ENCODE measurements at places on chromosomes 4 and X.

- DNase-seq, result no peak
Measured at GRCh38 chr4:37762991-37763368, 63.5 kb upstream of the PGM2 start.

GRCh38 chrX:49184294-49185281, 1.6 kb downstream of the PRICKLE3 start:
- no peak for DNase-seq

DNA sequence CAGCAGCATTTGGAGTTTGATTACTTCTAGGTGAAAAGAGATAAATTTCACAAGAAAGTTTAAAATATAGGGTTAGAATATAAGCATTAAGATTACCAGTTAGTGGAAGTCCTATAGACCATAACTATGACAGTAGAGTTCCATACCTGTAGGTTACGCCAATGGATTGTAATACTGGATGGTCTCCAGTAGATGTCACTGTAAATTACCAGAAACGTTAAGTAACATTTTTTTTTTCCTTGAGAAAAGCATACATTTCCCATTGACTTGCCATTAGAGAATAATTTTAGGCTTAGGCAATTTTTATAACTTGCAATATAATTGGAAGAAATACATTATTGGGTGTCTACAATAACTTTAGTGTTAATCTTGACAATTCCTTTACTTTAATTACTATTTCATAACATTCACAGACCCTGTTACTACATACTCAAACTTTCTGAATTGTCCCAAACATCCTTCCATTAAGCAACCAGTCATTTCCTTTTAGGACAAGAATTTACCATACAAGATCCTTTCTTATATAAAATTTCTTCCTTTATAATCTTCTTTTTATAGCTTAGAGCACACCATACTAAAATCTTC, 304.1 kb upstream of the TECRL start:
- no peak for DNase-seq

GRCh38 chrX:52422884-52423283, 54.1 kb downstream of the XAGE2 start:
- no peak for DNase-seq

DNA sequence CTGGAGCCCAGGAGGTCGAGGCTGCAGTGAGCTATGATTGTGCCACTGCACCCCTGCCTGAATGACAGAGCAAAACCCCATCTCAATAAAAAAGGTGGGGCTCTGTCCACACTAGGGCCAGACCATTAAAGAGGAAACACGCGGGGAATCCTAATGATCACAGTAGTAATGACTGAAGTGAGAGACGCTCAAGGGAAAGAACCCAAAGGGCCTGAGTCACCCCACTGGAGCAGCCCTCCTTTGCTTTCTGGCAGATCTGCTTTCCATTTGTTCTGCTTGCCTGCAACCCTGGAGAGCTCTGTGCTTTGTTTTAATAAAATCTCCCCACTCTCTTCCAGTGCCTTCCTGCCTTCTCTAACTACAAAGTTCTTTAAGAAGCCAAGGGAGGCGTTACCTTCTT, 5.0 kb downstream of the TFDP3 start:
- no peak for DNase-seq

- peak; percentile 40 for DNase-seq
Measured at GRCh38 chr4:186190581-186191199, 677 bp upstream of the CYP4V2 start.

- DNase-seq, result no peak
Measured at GRCh38 chr4:7169134-7169533, 23.2 kb upstream of the SORCS2 start.

DNA sequence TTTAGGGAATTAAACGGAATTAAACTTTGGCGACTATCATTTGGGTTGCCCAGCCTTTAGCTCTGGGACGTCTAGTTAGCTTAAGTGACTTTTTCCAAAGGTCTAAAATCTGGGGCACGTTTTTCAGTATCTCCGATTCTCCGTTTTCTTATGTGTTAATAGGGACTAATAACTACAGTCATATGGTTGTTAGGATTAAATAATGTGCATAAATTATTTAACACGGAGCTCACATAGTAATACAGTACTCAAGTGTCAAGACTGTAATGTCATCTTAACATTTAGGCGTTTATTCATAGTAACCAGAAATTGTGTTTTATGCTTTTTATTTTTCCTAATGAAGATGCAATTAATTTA, 466 bp upstream of the CCNA2 start:
- no peak for DNase-seq

DNA sequence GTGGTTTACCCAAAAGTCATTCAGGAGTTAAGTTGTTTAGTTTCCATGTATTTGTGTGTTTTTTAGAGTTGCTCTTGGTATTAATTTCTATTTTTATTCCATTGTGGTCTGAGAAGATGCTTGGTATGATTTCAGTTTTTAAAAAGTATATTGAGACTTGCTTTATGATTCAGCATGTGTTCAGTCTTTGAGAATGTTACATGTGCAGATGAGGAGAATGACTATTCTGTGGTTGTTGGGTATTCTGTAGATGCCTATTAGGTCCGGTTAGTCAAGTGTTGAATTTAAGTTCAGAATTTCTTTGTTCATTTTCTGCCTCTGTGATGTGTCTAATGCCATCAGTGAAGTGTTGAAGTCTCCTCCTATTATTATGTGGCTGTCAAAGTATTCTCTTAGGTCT, 249.4 kb downstream of the ARHGAP10 start:
- DNase-seq, result no peak

DNA sequence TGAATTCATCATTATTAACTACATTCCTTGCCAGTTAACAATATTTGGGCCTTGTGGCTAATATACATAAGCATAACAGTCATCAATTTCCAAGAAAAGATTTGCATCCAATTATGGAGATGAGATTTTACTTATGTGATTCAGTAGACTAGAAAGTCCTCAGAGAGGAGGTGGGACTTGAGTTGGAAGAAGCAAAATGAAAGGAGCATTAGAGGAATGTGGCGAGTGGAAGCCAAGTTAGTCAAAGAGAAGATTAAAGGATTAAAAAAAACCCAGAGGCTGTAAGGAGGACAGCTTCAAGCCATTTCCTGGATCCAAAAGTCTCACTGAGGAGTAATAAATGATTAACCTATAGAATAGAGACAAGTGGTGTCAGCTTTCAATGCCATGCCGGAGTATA, 1099.4 kb upstream of the IGFBP7 start:
- DNase-seq, result no peak

DNA sequence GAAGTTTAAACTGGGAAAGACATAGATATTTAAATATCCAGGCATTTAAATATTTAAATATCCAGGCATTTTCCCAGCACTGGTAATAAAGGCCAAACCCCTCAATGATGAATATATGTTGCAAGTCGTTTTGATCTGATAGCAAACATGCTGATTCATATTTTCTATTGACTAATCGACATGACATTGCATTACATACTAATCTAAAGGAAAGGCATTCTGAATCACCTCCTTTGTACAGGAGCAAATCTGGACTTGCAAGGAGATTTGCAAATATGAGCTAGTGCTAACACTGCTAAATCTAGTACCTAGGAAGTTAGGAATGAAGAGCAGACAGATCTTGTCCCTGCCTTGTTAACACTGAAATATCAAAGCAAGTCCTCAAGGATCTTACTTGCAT, 207.3 kb downstream of the SLC7A11 start:
- DNase-seq, result no peak

DNA sequence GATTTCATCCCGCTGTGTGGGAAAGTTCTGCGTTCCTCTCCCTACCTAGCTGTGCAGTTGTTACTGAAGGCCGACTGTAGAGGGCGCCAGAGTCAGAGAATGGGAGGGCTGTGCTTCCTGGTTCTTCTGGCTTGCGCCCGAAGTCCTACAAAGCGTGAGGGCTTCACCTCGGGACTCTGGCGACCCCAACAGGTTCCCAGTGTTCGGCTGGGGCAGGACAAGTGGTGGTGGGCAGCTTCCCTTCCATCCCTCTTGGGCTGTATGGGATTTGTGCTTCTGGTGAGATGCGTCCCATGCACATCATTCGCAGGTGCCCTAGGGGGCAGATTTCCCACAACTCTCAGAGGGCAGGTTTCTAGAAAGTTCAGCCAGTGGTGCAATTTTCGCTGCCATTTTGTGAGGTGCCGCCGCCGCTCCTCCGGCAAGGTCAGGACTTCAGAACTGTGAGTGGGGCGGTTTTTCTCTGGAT, 27.3 kb downstream of the CT45A1 start:
- DNase-seq, result peak; percentile 33

- DNase-seq, result no peak
Measured at GRCh38 chr4:40369437-40370274, 34.5 kb downstream of the CHRNA9 start.

DNA sequence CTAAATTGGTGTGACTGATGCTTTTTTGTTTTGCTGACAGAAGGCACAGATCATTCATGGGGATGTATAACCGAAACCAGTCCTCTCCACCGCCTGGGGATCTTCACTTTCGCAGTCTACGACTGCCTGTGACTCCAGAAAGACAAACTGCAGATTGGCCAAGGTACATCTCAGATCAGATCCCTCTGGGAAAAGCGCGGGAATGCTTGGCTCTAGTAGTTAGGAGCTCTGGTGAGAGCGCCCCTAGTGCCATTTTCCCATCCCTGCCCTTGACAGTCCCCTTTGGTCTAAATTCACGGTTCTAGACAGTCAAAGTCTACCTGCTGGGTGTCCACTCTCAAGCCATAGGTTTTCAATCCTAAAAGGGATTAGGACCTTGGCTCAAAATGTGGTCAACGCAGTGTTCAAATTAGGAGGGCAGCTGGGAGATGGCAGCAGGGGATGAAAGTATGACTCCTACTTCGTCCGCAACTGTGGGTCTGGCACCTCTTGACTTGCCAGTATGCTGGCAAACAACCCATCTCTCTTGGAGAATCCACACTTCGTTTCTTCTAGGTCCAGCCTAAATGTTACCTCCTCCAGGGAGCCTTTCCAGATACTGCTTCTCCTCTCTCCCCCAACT, 6.9 kb upstream of the HAND2 start:
- no peak for DNase-seq

DNA sequence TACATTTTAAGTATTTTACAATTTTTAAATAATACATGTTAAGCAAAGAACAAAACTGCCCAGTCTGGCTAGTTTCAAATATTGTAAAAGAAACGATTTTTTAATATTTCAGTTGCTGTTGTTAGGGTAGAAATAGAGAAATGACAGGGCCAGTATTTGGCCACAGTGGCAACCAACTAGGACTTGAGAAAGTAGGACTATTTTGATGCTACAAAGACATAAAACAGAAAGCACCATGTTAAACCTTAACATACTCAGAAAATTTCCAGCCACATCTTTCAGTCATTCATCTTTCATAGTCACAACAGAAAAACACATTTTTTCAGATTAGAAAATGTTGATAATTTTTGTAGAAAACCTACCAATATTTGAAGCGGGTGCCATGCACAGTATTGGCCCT, 104.5 kb downstream of the MBNL3 start:
- DNase-seq, result no peak

GRCh38 chrX:142251680-142252079, 46.6 kb upstream of the MAGEC2 start:
- DNase-seq, result no peak
